GM06990 (cell line): ENCODE measurements at places on chromosomes 2 and 18.

DNA sequence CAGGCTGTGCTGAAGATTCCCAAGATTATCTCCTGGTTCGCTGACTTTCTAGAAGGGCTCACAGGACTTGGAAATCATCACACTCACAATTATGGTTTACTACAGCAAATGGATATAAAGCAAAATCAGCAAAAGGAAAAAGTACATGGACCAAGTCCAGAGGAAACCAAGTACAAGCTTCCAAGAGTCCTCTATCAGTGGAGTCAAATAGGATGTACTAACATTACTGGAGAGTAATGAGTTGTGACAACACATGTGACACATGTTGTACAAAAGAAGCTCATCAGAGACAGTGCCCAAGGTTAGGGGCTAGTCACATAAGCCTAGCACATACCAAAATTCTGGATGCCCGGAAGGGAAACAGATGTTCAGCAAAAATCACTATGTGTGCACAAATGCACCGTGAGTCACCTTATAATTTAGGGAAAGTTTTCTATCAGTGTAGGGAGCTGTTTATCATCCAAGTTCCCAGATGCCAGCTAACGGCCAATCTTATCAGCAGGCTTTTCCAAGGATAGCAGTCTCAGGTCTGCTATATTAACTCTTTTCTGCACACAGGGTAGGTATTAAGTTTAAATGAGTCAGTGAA, 9.5 kb downstream of the TMEM237 start:
- no peak for DNase-seq

DNA sequence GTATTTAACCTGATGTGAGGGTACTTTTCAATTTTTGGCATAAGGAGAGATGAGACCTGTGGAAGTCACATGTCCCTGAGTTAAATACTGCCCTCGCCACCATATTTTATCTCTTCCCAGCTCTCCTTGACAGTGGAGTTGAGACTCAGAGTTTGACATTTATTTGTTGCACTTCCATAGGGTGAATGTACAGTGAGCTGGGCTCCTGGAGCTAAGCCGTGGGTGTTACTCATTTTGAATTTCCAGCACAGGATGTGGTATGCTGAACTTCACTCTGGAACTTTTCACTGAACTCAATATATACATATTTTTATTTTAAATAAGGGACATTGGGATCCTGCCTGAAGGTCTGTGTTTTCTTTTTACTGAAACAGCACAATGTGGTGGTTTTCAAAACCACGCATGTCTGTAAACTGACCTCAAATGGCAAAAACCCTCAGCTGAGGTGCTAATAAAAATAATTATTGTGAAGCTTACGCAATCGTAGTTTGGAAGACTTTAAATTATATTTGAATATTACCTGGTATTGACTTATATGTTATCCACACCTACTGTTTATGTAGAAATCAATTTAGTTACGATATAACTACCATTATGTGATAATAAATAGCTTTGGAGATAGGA, 12.1 kb downstream of the RNF144A start:
- no peak for DNase-seq

GRCh38 chr2:9336576-9337314, 86.6 kb downstream of the ITGB1BP1 start:
- no peak for DNase-seq

- no peak for DNase-seq
Measured at GRCh38 chr18:76348267-76349066, 146.6 kb downstream of the ZNF516 start.

GRCh38 chr2:214706986-214707385, 102.5 kb downstream of the BARD1 start:
- no peak for DNase-seq

DNA sequence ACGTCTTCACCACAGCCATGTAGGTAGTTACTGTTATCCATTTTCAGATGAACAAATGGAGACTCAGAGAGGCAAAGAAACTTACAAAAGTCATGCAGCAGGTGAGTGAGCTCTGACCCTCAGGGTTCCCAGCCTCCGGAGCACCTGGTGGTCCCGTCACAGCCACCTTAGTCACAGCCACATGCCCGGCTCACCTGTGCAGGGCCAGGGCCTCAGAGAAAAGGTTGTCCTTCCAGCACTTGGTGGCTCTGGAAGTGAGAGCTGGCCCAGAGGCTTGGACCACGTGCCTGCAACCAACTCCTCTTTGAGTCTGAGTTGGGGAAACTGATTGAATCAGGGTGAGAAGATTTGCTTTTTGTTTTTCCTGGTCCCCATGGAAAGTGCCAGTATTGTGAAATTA, 189.3 kb downstream of the GLI2 start:
- no peak for DNase-seq

GRCh38 chr2:9737053-9737875, 106.0 kb upstream of the TAF1B start:
- no peak for DNase-seq

DNA sequence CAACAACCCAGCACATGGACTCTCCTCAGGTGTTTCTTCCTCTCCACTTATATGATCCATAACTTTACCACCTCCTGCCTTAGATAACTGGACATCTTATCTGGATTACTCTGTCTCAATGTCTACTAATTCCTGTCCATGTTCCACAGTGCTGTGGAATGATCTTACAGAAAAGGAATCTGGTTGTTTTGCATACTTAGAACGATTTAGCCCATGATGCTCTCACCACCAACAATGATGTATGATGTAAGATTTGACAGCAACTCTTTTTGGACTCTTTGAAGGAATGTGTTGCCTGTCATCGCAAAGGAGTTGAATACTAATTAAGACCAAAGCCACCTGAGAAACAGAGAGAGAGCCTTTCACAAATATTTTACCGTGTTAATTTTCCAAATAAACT, 37.7 kb upstream of the SYT4 start:
- no peak for DNase-seq

DNA sequence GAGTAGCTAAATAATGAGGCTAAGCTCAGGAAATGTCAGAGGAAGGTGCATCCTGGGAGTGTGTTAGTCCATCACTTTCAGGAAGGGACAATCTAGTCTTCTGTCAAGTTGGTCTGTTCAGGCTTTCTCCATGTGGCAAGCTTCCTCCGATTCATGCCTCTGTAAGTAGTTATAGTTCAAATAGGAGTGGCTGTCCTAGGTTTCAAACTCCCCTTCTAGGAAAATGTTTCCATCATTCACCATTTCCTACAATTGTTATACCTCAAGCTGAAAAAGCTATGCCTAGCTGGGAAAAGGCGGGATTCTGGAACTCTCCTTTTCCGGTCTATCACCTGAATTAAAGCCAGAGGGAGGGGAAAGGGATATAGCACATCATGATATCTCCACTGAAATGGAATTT, 287.7 kb upstream of the ZSWIM2 start:
- no peak for DNase-seq

DNA sequence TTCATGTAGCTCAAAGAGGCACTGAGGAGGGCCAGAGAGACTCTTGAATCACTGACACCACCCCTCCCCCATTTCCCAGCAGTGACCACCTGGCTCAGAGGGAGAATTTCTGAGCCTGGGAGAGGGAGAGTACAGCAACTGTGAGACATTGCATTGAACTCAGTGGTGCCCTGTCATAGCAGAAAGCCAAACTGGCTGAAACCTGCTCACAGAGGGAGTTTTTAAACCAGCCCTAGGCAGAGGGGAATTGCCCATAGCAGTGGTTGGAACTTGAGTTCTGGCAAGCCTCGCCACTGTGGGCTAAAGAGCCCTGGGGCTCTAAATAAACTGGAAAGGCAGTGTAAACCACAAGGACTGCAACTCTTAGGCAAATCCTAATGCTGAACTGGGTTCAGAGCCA, 243.1 kb downstream of the ADCYAP1 start:
- DNase-seq = no peak

GRCh38 chr2:18178736-18179349, 300.4 kb downstream of the KCNS3 start:
- DNase-seq = no peak

GRCh38 chr2:64274399-64275173, 130.4 kb upstream of the PELI1 start:
- DNase-seq = no peak

- no peak for DNase-seq
Measured at GRCh38 chr2:228239207-228239906, 57.9 kb upstream of the SPHKAP start.

GRCh38 chr2:158975271-158975921, 7.0 kb downstream of the TANC1 start:
- no peak for DNase-seq

GRCh38 chr2:119178776-119179175, 20.2 kb upstream of the C1QL2 start:
- no peak for DNase-seq

DNA sequence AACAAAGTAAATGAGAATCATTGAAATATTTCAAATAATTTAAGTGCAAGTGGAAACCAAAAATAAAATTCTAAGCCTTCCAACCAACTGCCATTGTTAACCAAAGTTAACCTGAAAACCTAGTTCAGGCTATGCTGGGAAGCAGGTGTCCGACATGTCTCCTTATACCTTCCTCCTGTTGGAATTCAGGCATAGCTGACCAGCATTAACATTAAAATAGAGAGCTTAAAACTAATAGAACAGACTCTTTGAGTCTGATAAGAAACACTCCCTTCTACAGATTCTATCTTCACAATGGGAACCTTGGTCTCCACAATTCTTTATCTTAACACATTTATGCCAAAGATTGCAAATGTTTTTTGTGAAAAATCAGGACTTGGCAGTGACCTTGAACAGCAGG, 1004.9 kb upstream of the NRXN1 start:
- no peak for DNase-seq

GRCh38 chr2:206619011-206619410, 23.3 kb upstream of the FAM237A start:
- no peak for DNase-seq

GRCh38 chr2:144288438-144288837, 231.5 kb downstream of the ZEB2 start:
- DNase-seq = no peak

- no peak for DNase-seq
Measured at GRCh38 chr2:7951490-7951889, 730.4 kb upstream of the ID2 start.

- DNase-seq = no peak
Measured at GRCh38 chr2:9086465-9086864, 83.0 kb upstream of the MBOAT2 start.

DNA sequence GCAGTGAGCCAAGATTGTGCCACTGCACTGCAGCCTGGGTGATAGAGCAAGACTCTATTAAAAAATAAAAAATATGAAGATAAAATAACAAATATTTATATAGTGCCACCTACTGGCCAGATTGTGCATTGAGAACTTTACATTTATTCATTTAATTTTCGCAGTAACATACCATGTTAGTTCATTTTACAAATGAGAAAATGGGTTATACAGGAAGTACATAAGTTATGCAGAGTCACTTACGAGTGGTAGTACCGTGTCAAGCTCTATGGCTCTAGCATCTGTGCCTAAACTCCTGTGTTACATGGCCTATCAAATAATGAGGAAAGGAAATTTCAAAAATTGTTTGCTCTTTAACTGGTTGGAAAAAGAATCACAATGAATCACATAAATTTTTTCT, 27.9 kb downstream of the RIF1 start:
- DNase-seq = peak; percentile 22

- DNase-seq = no peak
Measured at GRCh38 chr2:223877721-223878410, 40.5 kb upstream of the AP1S3 start.

GRCh38 chr2:37436323-37436722, 91.9 kb downstream of the QPCT start:
- DNase-seq = no peak

DNA sequence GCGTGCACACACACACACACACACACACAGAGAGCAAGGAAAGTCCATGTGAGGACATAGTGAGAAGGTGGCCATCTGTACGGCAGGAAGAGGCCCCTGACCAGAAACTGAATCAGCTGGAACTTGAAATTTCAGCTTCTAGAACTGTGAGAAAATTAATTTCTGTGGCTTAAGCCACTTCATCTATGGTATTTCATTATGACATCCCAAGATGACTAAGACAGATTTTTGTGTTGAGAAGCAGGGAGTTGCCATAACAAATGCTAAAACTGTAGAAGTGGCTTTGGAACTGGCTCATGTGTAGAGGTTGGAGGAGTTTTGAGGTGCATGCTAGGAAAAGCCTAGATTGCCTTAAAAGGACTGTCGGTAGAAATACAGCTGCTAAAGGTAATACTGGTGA, 63.4 kb upstream of the ZBTB7C start:
- no peak for DNase-seq

- no peak for DNase-seq
Measured at GRCh38 chr2:158546412-158547144, 89.8 kb downstream of the PKP4 start.

- DNase-seq = no peak
Measured at GRCh38 chr2:138699421-138699820, 80.8 kb downstream of the NXPH2 start.
